Islet precursor cell (in vitro differentiated cells): ENCODE measurements at places on chromosomes 2 and 18.
A peak's percentile ranks its signal among the peaks of the same experiment; 100 is the strongest.

DNA sequence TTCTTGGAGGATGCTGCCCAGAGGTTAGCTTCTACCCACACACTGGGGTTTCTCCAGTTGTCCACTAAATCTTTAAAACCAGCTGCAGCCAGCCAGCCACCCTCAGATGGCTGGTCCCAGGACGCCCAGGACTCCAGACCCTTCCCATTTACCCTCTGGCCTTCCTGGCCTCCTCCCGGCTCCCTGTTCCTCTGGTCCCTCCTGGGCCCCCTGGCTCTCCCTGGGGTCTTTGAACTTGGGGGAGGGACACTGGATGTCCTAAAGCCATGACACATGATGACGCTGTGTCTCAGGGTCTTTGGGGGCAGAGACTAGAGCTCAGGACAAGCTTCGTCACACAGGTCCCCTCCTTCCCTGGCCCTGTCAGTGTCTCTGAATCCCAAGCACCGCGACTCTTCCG lies 201.1 kb upstream of the HDAC4 start:
- no peak for DNase-seq

- peak; percentile 57 for DNase-seq
These were observed 23.6 kb downstream of the SUCLG1 start for GRCh38 chr2:84435345-84436025.

DNA sequence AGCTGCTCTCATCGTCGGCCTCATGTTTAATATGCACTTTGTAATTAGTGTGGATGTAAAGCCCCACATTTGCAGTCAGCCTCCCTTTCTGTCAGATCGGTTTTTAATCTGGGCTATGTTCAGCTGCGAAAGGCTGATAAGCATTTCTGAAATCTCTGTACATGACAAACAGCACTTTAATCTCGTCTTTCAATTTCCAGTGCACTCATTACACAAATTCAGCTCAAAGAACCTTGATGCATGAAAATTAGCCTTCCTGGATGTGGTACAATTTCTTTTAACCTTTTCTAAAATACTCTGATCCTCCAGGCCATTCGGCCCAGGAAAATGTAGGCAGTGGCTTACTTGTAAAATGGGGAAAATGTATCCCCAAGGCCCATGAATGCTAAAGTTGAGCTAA lies 265.1 kb downstream of the RND3 start:
- DNase-seq: no peak

DNA sequence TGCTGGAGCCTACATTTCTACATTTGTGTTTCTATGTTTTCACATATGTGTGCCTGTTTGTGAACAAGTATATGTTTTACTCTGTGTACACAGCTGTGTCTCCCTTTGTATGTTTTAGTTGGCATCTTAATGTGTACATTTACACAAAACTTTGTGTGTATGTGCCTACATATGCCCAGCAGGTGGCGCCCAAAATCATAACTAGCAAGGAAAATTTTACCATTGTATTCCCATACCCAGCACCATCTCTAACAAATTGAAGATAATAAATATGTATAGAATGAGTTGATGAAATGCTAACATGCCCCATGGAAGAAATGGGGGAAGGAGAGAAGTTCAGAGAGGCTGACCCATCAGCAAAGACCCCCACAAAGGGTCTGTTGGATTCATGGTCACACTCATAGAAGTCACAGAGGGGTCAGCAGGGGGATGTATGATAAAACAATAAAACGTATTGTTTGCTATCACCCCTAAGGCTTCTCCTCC lies 48.1 kb downstream of the PKDCC start:
- no peak for DNase-seq

DNA sequence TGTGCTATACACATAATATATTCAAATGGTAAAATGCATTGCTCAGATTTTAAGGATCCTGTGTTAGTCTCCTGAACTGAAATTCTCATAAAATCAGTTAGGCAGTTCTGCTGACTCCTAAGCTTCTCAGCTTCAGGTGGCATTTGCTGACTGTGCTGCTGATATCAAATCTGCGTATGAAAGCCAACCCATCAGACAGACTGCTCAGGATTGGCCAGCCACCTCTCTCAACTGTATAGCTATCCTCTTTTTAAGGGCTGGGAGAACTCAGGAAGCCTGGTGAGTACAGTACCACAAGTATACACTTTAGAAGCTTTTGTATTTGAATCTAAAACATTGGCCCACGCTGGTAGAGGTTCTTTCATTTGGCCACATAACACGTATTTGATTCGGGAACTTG lies 28.7 kb downstream of the PTCD3 start:
- DNase-seq: no peak

DNA sequence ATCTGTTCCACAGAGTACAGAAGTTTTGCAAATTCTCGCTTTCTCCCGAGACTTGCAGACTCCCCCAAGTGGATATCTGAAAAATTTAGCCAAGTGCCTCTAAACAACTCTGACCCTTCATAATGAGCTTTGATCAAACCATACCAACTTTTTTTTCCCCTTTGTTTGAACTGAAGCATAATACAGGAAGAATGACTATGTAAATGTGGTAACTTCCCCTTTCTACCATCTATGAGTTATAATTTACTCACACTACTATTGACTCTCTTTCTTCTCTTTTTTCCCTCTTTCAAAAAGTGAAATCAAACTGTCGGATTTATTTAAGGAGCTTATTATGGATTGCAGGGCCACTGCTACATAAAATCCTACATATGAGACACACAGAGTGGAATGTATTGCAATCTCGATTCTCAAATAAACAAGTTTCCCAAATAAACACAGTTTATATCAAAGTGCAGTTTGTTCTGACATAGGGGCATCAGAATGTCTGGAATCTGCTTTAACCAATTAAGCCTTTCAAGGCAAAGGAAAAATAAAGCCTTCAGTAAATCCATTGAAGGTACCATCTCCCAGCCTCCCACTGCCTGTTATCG lies 1.4 kb upstream of the ZNF804A start:
- no peak for DNase-seq

- DNase-seq: peak; percentile 81
These were observed 47.3 kb downstream of the C2orf42 start for GRCh38 chr2:70143314-70144150.

DNA sequence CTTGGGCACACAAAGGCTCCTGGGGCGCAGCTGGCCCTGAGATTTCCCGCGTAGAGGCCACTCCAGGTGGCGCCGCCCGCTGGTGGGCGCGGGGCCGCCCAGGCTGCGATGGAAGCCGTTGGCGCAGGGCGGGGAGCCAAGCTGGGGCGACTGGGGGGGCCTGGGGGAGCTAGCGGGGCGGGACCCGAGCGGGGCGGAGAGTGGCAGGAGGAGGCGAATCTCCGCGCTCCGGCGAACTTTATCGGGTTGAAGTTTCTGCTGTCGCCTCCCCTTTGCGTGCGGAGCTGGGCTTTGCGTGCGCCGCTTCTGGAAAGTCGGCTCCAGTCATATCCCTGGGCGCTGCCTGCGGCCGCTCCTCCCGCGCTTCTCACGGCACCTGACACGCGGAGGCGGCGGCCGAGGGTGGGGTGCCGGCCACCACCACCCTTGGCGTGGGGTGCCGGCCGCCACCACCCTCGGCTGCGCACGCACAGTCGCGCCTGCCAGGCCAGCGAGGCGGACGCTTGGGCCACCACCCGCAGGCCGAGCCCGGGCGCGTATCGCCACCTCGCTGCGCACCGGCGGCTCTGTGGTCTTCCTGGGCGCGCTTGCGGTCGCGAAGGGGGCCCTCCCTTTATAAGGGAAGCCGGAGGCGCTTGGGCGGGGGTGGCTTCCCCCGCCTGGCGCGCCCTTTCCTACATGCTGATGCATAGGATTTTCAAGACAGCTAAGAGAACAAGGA lies 919 bp upstream of the CYP1B1 start:
- peak; percentile 79 for DNase-seq

DNA sequence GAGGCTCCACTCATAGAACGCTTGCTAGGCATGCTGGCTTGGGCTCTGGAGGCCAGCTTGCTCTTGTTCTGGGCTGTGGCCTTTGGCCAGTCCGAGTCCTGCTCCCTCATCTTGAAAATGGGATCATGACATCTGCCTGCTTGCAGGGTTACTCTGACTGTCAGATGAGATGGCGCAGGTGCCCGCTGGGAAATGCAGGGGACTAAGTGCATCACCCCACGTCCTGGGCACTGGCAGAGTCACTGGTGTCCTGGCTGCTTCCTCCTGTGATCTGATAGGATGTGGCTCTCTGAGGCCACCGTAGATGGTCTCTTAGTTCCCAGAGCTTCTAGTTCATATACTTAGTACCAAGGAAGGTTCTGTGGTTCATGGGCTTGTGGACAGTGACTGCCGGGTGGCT lies 18.5 kb downstream of the LDLRAD4 start:
- DNase-seq: peak; percentile 35

- DNase-seq: no peak
These were observed 366.9 kb downstream of the OSR1 start for GRCh38 chr2:18991177-18992168.

DNA sequence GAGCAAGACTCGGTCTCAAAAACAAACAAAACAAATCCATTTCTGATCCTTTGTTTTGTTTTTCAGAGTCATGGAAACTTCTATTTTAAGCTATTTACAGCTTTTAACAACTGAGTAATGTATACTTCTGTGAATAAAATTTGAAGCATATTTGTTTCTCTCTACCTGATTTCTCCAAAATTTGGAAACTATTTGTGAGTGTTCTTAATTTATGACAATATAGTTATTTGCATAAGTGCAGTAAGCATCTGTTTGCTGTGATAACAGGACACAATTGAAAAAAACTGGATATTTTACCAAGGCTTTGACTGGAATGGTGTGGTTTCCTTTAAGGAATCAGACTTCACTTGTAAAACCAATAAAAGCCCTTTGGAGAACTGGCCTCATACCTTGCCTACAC lies 53.3 kb upstream of the GULP1 start:
- no peak for DNase-seq

DNA sequence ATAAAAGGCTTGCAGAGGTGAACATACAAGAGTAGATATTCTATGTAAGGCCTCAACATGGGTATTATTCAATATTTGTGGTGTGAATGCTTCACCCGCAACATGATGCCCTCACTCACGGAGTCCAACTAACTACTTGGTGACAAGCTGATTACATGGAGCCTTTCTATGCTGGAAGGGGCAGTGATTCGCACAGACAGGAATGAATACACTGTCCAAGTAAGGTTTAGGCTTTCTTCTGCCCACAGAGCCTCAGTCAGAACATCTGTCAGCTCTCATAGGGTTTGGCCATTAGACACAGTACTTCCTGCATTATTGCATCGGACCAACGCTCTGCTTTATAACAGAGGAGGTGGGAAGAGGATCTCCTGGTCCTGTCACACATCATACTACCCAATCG lies 80.3 kb upstream of the SLC35G4 start:
- DNase-seq: no peak

- DNase-seq: no peak
These were observed 45.9 kb downstream of the TGIF1 start for GRCh38 chr18:3495691-3496430.

DNA sequence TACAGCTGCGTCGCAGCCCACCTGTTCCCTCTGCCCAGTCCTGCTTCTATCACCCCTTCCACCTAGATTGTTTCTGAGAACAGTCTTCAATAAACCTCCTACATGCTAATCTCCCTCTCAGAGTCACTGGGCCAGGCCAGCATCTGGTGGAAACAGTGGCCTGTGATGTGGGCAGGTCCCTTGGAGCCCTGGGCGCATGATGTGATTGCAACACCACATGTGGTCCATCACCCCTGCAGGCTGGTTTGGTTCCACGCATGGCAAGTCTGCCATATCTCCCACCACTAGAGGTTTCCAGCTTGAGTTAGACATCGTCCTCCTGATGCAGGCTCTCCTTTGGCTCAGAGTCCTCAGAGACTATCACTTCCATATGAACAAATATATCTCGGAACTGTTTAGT lies 83.5 kb downstream of the PRKCE start:
- no peak for DNase-seq

DNA sequence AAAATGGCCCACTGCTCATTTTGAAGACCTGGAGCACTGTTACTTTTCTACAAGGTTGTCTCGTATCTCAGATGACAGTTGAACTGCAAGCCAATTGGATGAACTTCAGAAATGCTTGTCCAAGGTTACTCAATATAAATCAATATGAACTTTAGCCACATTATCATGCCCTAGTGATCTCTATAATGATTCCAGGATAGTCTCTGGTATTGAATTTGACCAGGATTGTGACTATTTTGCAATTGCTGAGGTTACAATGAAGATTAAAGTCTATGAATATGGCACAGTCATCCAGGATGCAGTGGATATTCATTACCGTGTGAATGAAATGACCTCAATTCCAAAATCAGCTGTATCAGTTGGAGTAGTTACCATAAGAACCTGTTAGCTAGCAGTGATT lies 196.0 kb upstream of the RAB12 start:
- no peak for DNase-seq

DNA sequence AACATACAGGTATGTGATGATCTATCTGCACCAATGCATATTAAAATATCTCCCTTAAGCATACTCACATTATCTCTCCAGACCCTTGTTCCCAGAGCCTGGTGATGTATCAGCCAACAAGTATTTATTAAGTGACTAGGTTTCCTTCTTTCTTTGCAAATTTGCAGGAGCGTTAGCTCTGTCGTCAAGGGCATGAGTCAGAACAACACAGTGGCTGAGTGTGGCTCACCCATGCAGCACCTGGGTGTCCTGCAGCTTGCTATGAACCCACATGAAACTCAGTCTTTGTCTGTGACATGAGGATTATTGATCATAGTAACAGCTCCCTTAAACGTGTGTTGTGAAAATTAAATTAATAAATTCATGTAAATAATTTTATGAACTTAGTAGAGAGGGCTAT lies 96.6 kb downstream of the PIEZO2 start:
- DNase-seq: peak; percentile 73

- DNase-seq: no peak
These were observed 15.1 kb downstream of the ZCCHC2 start for GRCh38 chr18:62537946-62538345.

DNA sequence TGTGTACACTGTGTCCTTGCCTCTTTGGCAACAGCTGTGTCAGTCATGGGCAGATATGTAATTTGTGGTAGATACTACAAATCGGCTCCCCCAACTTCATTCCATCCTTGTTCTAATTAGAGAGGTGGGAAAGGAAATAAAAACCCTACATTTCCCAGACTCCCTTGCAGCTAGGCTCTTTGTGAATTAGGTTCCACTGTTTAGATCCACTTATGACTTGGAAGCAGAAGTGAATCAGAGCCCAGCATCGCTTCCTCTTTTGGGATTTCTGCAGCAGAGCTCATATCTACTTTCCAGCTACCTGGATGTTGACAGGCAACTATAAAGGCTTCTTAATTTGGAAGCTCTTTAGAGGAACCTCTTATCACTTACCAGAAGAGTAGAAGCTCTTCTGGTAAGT lies 34.1 kb upstream of the NARS1 start:
- DNase-seq: no peak
